Stimulated activated CD4-positive, alpha-beta T cell treated with anti-CD3 and anti-CD28 coated beads, Interleukin-2, amount 100 ng/mL, for 4 hours (primary cell): ENCODE measurements at places on chromosomes 6 and 20.
A peak's percentile ranks its signal among the peaks of the same experiment; 100 is the strongest.

DNA sequence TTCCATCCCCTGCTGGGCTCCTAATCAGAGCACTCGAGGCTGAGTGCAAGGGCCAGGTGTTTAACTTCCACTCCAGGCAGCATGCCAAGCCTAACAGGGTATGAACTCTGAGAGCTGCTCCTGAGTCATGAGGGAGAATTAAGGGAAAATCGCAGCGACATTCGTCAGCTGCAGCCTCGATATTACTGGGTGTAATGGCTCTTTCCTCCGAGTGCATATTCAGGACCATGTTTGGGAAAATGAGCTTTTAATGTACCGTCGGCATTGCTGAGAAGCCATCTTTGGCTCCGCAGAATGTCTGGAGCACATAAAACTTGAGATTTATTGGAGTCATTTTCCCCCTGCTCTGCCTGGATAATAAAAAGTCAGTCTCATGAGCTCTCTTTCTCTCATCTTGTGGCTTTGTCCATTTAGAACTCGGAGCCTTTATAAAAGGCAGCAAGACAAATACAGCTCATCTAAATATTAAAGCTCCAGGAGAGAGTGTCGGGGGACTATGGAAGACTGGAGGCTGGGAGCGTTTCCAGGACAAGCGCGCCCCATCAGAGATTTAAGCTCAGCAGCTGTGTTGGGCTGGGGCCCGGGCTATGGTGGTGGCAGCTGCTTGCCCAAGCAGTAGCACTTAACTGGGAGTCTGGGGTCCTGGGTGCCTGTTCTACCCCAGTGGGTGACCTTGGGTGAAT is 103.7 kb downstream of the TOX2 start:
- no peak for DNase-seq

DNA sequence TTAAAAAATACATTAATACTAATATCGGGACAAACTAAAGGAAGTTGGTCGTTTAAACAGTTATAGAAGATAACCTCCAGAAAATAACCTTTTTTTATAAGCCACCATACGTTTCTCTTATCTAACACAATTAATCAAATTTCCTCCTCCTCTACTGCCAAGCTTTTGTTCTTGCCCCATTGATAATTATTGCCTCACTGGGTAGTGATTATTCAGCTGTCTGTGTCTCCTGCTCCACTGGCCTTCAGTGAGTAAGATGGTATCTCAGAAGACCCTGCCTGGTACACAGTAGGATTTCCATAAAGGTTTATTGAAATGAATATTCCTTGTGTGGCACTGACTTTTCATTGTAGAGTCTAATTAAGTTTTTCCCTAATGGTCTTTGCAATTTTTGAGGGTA is 165.5 kb upstream of the SCGN start:
- no peak for DNase-seq

DNA sequence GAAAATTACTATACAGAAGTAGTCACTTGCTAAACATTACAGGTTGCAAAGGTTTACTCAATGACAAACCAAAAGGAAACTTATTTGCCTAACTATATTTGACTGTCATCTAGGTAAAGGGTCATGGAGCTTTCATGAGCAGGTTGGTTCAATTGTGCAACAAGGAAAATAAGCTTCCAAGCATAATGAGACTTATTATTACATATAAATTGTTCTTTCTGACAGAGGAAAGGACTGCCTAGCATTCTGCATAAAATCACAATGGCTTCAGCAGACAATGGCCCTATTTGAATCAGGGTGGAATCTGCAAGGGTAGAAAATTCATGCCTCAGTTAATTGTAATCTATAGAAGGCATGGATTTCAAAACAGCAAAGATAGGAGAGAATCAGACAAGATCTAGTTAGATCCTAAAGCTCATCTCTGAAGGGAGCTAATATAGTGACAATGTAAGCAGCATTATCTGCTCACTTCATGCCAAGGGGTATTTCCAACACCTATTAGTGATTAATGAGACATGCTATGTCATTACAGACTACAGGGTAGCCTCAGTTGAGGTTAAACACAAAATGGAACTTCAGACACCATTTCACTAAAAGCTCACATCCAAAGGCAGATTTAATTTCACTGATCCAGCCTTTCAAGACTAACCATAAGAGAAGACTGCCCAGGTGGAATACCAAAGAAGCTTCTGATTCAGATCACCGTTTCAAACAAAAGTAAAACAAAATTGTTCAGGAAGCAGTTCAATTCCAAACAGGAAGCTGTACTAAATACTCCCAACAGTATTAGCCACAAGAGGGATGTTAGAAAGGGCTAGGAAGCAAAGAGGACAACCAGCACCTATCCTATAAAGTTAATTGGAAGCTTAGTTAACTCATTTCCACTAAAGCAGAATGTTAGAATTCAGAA is 8.5 kb downstream of the STAU1 start:
- DNase-seq, result no peak

- no peak for DNase-seq
These were observed 283.9 kb upstream of the MAN1A1 start for GRCh38 chr6:119633461-119633860.

DNA sequence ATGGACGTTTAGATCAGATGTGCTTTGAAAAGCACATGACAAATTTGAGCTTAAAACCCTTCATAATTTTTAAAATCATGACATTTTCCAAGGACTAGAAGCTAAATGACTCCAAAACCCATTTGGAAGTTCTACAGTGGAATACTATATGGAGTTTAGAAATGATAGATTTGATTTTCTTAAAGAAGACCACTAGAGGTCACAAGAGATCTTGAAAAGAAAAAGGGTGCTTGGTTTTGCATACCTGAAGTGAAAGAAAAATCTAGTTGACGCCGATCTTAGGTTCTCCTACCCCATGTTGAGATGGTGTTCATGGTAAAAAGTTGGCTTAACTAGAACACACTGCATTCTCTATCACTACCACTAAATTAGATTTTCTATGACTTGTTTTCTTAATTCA is 31.5 kb downstream of the CFAP61 start:
- no peak for DNase-seq

- no peak for DNase-seq
These were observed 44.8 kb upstream of the FABP7 start for GRCh38 chr6:122734529-122735395.

- no peak for DNase-seq
These were observed 517.2 kb downstream of the DHX35 start for GRCh38 chr20:39479196-39479810.

DNA sequence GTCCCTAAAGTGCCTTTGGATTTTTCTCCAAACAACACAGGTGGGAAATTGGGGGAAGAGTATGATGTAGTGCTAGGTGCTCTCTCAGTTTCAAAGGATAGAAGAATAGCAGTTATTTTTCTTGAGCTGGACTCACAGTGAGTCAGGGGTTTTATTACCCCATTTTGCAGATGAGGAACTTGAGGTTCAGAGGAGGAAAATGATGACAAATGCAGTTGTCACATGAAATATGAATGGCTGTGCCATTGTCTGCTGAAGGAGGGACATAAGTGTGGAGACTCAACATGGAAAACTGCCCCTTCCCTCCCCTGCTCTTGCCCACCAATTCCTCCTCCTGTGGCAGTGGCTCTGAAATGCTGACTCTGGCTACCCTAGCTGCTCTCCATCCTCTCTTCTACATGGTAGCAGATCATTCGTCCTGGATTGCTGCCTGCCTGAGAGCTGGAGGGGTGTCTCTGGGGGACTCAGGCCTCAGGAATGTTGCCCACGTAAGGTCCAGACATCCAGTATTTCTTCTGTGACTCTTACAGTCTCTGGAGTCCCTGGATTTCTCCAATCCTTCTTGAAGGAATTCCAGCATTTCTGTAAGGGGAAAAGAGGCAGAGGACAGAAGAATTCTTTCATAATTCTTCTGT is 37.6 kb upstream of the EPB41L1 start:
- no peak for DNase-seq

DNA sequence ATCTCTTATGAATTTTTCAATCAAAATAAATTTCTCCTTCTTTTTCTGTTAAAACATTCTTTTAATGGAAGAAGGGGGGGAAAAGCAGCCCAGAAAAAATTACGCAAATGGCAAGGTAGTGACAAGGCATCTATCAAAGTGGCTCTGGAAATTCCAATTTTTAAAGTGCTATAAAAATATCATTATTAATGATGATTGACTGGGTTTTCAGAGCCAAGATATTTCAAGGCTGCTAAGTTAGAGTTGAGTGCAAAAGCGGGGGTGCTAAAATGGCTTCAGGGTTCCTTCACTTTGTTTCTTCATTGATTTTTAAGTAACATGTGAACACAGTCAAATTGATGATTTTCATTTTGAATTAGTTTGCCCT is 171.6 kb upstream of the CITED2 start:
- no peak for DNase-seq

GRCh38 chr6:123844011-123844410 is 40.3 kb downstream of the NKAIN2 start:
- no peak for DNase-seq

- no peak for DNase-seq
These were observed 39.8 kb upstream of the CDYL start for GRCh38 chr6:4736371-4736873.

- no peak for DNase-seq
These were observed 4.4 kb downstream of the LRRC73 start for GRCh38 chr6:43505718-43506117.

- DNase-seq, result peak; percentile 44
These were observed at the start of gene ARHGAP18 for GRCh38 chr6:129709769-129710449. Gene ARHGAP18, minus strand, starts transcription at chr6:129710177. Its CDS starts 41 bp downstream, at chr6:129710136.

- DNase-seq, result no peak
These were observed 37.9 kb upstream of the PRL start for GRCh38 chr6:22334778-22335177.

DNA sequence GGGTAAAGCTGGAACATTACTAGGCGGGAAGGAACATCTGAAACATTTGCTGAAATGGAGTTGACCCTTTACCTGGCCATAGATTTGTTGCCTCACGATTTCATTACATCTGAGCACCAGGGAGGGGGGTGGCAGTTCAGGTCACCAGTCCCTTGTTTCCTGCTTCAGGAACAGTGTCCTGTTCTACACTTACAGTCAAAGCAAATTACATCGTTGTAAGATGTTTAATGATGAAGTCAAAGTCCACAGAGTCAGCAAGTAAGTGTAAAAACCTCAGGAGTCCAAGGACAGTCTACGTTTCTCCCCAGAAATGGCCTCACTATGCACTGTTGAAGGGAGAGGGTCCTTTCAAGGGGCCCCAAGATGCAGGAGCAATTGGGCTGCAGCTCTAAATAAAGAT is 8.9 kb upstream of the MICB start:
- DNase-seq, result no peak

- DNase-seq, result no peak
These were observed 88.0 kb upstream of the CD83 start for GRCh38 chr6:14029605-14030004.

DNA sequence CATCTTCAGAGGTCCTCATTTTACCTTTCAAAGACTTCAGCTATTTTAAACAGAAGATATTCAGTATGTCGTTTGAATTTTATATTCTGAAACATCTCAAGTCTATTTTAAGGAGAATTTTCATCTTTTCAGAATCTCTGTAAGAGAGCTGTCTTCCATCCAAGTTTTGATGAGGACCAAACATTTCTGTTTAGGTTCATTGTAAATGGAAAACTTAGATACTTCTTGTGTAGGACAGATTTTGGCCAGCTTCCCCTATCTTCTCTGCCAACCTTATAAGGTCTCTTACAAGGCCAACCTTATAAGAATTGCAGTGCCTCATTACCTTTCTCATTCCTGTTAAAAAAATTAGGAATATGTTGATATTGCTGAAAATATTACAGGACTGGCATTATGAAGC is 88.1 kb downstream of the AKAP7 start:
- no peak for DNase-seq

GRCh38 chr6:82277686-82278085 is 30.1 kb upstream of the IBTK start:
- no peak for DNase-seq

- no peak for DNase-seq
These were observed 24.7 kb downstream of the TTLL9 start for GRCh38 chr20:31894980-31895675.

- DNase-seq, result no peak
These were observed 86.4 kb downstream of the LY86 start for GRCh38 chr6:6674872-6675271.

DNA sequence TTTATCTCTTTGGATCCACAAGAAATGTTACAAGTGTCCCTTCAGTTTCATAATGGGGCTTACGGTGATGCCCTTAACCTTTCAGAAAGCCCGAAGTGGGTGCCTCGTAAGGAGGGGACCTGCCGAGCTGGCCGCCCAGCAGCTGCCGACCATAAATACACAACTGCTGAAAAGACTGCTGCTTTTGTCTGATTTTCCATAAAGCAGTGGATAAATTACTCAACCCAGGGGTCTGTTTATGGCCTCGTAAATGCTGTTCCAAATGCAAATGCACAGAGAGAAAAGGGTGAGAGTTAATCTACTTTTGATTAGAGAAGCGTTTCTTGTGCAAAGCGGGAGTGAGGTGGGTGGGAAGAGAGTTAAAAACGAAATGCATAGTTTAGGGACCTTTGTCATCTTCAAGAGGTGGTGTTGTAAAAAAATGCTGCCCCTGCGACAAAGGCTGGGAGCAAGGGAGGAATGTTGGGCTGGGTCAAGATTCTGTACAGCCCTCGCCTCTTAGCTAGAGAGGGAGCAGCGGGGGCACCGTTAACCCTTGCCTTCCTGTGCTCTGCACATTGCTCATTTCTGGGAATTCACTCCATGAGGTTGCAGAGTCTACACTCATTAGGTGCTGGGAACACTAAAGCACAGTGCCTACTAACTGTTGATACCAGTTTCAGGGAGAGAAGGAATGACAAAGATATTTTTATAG is 112.0 kb upstream of the MTHFD1L start:
- no peak for DNase-seq

DNA sequence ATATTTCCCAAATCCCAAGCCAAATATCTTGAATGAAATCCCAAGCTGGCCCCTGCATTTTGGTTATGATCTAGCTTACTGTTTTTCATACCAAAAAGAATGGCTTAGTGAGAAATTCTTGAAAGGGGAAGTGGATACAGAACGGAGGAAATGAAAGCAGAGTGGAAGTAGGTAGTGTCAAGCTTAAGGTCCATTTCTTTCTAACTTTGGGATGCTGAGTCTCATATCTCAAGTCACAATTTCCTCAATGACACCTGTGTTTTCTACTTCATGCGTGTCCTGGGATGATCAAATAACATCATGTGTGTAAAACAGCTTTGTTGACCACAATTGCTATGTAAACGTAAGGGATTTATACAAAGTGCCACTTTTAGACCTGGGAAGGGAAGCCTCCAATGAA is 238.8 kb upstream of the SLC35B3 start:
- no peak for DNase-seq

DNA sequence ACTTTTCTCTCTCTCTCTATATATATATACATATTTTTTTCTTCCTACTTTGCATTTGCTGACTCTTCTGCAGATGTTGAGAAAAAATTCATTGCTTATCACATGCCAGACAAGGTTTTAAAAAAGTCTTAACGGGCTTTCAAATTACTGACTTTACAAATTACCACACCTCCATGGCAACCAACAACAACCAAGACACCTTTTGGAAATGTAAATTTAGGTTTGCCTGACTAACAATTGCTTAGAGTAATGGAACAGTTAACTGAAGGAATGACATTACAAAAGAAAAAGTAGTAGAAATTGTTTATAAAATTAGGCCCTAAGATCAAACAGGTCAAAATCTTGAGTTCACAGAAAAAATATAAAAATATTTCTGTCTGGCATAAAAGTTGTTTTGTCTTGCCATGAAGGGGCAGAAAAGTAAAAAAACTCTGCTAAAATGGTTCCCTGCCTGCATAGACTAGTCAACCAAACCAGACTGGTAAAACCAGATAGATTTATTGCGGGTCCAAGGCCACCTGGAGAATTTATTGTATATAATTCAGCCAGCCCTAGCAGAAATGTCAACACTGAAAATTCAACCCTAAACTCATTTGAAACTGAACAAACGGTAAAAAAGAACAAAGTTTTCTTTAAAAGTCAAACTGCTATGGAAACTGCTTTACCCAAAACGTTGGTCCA is 92.8 kb upstream of the FRMD1 start:
- no peak for DNase-seq

- no peak for DNase-seq
These were observed 84.1 kb downstream of the SNX5 start for GRCh38 chr20:17884307-17885003.
